Kasumi-1 (cell line): ENCODE measurements at places on chromosomes 4 and X.

GRCh38 chr4:149980941-149981340 lies 97.3 kb upstream of the DCLK2 start:
- peak; percentile 65 for DNase-seq

- DNase-seq, result no peak
These were observed 32.2 kb upstream of the FAT1 start for GRCh38 chr4:186755550-186756519.

DNA sequence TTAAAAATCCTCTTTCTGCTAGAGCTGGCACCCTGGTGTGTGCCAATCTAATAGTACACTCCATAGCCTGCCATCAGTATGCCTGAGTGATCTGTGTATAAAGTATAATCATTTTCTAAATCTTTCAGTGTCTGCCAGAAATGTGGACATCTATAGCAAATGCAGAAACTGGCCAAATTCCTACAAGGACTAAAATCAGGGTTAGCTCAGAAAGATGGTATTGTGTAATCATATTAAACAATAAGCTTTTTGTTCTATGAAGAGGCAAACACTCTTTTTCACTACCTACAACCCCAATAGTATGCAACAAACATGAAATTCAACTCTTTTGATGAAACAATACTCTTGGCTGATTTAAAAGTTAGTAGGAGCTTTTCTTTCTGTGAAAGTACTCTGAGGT lies 7.7 kb upstream of the TXLNG start:
- no peak for DNase-seq

DNA sequence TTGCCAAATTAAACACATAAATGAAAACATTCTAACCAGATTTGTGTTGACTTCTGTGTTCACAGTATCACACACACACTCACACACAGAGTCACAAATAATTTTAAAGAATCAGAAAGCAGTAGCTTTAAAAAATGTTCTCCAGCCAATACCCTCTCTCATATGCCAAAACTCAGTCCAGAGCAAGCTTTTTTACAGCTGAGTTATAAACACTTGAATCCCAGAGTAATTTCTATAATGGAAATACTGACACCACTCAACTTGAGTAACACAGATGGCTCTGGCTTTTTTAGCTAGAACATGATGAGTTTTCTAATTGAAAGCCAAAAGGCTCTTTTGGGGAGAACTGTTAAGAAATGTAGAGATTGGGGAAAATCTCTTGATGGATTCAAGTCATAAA lies 100.8 kb downstream of the DOCK11 start:
- no peak for DNase-seq

GRCh38 chr4:76105652-76106051 lies 31.1 kb downstream of the ART3 start:
- DNase-seq, result no peak

DNA sequence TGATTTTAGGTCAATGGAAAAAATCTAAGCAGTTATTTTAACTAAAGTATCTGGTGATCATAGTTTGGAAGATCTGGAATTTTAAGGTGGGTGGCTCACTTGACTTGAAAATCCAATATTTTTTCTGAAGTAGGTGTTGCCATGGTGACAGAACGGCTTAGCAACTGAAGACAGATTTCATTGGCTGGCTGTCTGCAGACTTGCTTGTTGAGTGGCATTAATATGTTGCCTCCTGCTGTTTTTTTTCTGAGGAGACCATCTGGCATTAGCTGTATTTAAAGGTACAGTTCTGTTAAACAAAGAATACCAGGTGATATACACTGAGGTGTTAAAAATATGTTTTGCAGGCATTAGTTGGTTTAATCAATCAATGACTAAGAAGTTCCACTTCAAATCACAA lies 19.8 kb downstream of the CPE start:
- no peak for DNase-seq

- DNase-seq, result peak; percentile 60
These were observed 32.3 kb downstream of the AFF1 start for GRCh38 chr4:86967073-86967472.

- no peak for DNase-seq
These were observed 355.7 kb downstream of the HS3ST1 start for GRCh38 chr4:11072999-11073398.

GRCh38 chr4:54527532-54527931 lies 130.2 kb upstream of the KIT start:
- no peak for DNase-seq
